HCT116 (cell line): ENCODE measurements at places on chromosomes 11 and 22.

GRCh38 chr11:117604336-117604995 lies 192.6 kb downstream of the DSCAML1 start:
- no peak for DNase-seq

GRCh38 chr11:41431784-41432183 lies 27.7 kb downstream of the LRRC4C start:
- DNase-seq = no peak

GRCh38 chr11:118142081-118142480 lies 10.5 kb downstream of the SCN4B start:
- DNase-seq = no peak

DNA sequence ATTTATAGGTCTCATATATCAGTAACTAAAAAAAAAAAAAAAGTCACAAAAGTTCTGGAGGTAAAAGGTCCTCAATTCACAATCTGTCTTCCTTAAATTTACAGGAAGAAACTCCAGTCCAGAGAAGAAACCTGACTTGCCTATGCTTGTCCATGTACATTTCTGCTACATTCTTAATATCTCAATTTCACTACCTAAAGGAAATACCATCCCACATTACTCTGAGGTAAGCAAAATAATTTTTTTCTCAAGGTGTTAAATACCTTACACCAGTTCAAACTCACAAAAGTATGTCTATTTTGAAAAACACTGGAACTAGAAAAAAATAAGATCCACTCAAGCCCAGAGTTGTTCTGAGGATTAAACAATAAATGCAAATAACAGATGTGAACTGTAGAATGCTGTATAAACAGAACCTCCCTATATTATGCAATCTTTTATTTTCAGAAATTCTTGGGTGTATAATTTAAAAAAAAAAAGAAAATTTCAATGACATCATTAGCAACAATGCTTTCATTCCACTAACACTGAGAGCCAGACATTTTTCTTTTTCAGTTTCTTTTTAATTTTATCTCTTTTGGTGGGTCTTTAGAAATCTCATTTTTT lies 49.9 kb upstream of the GDPD4 start:
- no peak for DNase-seq

- DNase-seq = no peak
Measured at GRCh38 chr11:272931-273198, 5.3 kb upstream of the NLRP6 start.

- DNase-seq = no peak
Measured at GRCh38 chr11:91231226-91231625, 993.4 kb upstream of the FAT3 start.

DNA sequence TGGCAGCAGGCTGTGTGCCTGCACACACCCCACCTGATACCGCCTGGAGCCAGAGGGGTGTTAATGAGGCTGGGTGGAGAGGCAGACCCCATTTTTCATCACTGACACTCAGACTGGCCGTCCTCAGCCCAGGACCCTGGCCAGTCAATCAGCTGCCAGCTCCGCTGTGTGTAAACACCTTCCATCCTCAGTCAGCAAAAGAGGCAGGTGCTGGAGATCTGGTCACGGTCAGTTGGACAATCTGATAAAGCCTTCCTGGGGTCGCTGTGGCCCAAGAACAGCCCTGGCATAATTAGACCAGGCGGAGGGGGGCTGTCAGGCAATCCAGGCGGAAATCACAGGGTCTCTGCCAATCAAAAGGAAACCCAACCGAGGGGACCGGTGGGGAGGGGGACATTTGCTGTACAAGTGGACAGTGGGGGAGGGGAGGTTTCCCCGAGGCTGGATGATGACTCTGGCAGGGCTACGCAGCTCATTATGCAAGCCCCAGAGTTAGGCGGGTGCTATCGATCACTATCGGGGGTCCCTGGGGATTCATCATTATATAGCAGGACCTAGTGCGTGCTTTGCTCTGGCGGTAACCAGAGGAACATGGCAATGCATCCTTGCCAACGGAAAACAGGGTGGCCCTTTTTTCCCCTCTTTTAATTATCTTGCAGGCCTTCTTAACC lies 72.9 kb downstream of the ABTB2 start:
- DNase-seq = no peak

DNA sequence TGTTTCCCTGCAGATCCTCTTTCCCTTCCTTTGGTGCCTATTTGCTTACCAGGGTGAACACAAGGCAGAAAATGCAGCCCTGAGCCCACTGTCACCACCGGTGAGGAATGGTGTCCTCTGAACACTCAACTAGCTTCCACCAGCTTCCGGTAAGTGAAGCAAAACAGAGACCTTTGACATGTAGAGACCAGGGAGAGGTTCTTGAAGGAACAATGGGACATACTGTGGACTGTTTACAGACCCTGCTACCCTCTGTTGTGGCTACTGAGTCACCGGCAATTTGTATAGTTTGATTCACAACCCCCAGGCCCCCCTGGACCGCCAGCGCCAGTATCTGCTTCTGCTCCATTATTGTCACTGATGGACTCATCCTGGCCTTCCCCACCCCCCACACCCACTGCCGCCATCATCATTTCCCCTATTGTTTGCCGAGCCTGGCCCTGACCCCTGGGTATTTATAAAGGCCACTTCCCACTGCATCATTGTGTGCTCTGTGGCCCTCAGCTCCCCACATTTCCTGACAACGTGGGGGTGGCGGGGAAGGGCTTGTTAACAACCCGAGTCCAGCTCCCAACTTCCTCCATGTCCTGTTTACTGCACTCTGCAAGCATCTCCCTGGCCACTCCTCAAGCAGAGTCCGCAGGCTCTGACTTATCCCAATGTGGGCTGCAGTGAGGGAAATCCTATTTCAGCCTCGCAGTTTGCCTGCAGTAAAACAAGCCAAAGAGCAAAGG lies 252.9 kb downstream of the ETS1 start:
- DNase-seq = no peak

GRCh38 chr11:95121698-95122097 lies 32.1 kb downstream of the ENDOD1 start:
- DNase-seq = no peak

DNA sequence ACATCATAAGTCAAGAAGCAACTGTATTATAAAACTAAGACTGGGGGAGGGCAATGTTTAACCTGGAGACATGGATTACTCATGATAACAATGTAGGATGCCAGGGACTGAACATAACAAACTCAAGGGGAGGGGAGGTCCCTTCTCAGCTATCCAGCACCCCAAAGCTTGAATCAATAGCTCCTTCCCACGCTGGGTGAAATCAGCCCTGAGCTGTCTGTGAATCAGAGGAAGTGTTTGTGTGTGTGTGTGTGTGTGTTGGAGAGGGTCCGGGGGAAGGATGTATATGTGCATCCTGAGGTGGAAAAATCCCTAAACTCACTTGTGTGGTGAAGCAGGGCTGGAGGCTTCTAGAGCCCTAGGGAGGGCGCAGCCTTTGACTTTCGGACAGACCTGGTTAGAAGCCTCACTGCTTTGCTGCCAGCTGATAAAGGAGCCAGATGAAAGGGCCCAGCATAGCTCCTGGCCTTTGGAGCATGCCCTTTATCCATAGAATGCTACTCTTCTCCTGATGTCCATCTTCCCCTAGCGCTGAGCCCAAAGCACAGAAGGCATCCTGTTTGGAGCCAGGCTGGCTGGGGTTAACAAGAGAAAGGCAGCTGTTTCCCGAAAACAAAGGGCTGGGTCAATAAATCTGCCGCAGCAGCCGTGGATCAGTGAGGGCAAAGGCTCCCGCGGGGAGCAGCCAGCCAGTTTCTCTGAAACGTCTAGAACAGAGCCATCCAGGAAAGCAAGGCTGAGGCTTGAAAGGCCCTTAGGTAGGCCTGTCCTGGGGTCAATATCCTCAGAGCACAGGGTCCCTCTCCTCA lies 35.8 kb downstream of the TNKS1BP1 start:
- no peak for DNase-seq

- DNase-seq = no peak
Measured at GRCh38 chr11:9003573-9004182, at the start of gene NRIP3. NRIP3 (minus strand) TSS chr11:9004001; CDS start chr11:9003935, 66 bp downstream.

GRCh38 chr11:67516806-67517205 lies 6.4 kb downstream of the CABP2 start:
- no peak for DNase-seq

DNA sequence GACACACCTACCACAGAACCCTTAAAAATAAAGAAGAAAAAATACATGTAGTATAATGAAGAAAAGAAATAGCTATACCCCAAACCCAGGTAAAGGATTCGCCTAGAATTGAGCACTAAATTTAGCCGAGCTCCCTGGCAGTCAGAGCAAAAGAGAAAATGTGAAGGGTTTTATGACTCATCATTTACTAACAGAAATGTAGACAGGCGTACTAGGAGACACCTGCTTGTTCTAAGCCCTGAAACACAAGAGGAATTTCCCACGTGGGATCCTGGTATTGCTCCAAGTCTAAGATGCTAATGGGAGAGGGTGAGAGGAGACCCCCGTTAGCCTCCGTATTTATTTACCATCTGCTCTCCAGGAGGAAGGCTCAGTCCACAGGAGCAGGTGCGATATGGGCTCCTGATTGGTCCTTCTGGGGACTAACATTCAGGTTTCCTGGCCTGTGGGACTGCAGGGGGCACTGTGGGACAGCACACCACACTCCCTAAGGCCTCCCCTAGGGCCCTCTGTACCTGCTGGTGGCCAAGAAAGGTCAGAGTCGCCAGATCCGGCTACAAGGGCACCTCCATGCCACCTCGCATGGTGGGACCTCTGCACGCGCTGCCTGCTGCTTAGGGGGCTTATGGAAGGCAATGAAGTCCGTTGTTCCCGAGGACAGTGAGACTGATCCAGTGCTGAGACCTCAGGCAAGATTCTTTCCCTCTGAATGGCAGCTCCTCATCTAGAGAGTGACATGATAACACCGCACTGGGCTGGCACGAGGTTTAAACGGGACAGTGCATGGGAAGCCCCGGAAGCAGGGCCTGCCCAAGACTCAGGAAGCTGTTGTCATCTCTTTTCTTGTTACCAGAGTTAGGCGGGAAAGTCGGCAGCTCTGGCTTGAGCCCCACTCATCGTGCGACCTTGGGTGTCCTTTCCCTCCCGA lies 25.8 kb downstream of the KCNC1 start:
- peak; percentile 51 for DNase-seq

- no peak for DNase-seq
Measured at GRCh38 chr11:1773994-1774550, 10.3 kb upstream of the CTSD start.

GRCh38 chr11:102416976-102417375 lies 35.6 kb downstream of the TMEM123 start:
- DNase-seq = no peak

DNA sequence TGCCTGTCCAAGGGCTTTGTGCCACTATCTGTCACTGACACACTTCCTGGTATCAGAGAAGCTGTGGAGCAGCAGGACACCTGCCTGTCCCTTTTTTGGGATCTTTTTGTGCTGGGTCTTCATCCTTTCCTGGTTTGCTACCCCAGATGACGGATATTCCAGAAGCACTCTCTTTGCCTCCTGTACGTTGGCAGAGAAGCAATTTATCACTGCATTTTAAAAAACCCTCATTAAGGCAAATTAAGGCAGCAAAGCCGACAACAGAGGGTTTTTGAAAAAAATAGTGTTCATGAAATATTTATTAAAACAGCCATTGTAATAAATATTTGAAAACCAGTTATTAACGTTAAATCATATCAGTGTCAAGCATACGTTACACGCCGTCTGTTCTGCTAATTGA lies 209.6 kb upstream of the NTM start:
- no peak for DNase-seq

- DNase-seq = peak; percentile 57
Measured at GRCh38 chr11:100925935-100926334, 203.7 kb downstream of the PGR start.

- DNase-seq = no peak
Measured at GRCh38 chr11:69489031-69489745, 7.7 kb downstream of the LINC01488 start.

GRCh38 chr22:20021196-20022181 lies 579 bp downstream of the TANGO2 start:
- no peak for DNase-seq

DNA sequence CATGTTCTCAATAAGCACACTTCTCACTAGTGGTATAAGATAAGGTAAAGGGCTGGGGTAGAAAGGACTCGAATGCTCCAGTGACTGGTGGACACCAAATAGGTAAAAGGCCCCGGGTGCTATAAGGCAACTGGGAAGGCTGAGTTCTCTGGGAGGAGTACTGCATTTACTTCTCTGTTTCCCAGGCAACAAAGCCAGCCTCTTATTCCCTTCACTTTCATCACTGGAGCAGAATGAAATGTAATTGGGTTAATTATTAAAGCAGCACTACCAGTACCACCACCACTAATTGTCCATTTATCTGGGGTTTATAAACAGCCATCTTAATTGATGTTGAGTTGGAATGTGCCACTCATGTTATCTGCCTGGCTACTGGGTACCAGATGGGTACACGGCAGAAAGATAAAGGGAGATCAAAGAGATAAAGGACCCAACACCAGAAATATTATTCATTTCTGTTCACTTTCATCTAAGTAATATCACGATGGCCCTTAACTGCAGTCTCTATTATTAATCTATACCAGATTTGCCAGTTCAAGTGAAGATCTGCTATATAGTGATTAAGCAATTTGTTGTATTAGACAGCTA lies 94.4 kb upstream of the CHRM4 start:
- DNase-seq = no peak

GRCh38 chr11:102276362-102276761 lies 40.9 kb upstream of the BIRC3 start:
- no peak for DNase-seq

DNA sequence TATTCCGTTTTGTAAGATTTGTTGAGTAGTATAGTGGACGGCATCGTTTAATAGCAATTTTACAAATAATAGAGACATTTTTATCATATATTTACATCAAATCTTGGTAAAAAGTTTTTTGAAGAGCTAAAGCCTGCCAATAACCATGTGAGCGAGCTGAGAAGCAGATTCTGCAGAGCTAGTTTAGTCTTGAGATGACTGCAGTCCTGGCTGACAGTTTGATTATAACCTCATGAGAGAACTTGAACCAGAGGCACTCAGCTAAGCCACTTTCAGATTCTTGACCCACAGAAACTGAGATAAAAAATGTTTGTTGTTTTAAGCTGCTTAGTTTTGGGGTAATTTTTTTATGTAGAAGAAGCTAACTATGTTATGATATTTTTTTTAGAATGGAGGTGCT lies 78.9 kb downstream of the PDE3B start:
- DNase-seq = no peak

GRCh38 chr22:22691716-22692701 lies 47.6 kb downstream of the GGTLC2 start:
- no peak for DNase-seq

DNA sequence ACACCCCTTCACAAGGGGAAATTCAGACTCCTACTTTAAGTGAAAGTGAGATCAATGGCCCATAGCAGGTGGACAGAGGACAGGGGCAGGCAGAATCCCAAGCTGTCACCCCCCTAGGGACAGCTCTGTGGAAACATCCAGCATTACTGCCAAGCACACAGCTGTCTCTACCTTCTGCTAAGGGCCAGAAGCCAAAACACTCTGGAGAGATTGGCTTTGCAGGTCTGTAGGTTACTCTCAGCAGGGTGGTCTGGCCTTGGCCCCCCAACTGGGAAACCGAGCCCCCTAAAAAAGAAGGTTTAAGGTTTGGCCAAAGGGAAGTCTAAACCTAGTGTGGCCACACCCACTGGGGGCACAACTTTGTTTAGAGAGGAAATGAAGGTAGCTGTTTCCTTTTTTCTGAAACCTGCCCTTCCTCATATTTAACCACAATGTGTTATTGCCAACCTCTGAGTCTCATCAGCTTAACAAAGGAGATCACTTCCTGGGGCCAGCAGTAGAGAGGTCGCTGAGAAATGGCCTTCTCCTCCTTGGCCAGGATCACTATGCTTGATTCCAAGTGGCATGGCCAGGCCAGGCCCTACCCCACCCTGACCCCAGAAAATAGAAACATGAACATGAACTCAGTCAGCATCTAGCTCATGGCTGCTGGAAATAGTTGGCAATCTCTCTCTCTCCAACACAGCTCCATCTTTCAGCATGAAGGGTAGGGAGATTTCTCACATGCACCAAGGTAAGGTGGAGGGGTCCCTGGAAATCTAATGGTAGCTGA lies 25.9 kb upstream of the SCARF2 start:
- no peak for DNase-seq
